ENCODE measurements at places on chromosomes 4 and X. TPM values are rescaled to one million over a fixed set of nuclear protein-coding genes. Genes with fewer than 3 reads are reported as not detected.

MAP3K15 gene
- 3.1 TPM for total RNA-seq

BST1 gene
- total RNA-seq: 1.4 TPM

PNCK gene
- 5.4 TPM for total RNA-seq

IL2RG gene
- total RNA-seq: not detected

POU4F2 gene
- total RNA-seq: not detected

CT45A2 gene
- total RNA-seq: not detected

TBC1D1 gene
- total RNA-seq: 151 TPM

MAGEB6 gene
- total RNA-seq: not detected

CLDN34 gene
- total RNA-seq: 0.19 TPM

ALB gene
- total RNA-seq: not detected

TEC gene
- 8.3 TPM for total RNA-seq

SHOX gene
- total RNA-seq: not detected

MAOB gene
- total RNA-seq: 1.0 TPM

OTOP1 gene
- not detected for total RNA-seq

NCAPG gene
- total RNA-seq: 40.9 TPM

ACTRT1 gene
- total RNA-seq: not detected

SRPX gene
- total RNA-seq: 12.5 TPM

AFM gene
- not detected for total RNA-seq

WAS gene
- total RNA-seq: 0.12 TPM

ABLIM2 gene
- total RNA-seq: 4.3 TPM

EXOC1L gene
- not detected for total RNA-seq

HPRT1 gene
- total RNA-seq: 53.1 TPM

BMP3 gene
- 0.10 TPM for total RNA-seq

GAGE12H gene
- total RNA-seq: not detected

CRMP1 gene
- total RNA-seq: 143 TPM

GLRA3 gene
- not detected for total RNA-seq

ODAPH gene
- not detected for total RNA-seq

CNKSR2 gene
- total RNA-seq: 40.9 TPM

RASGEF1B gene
- 5.3 TPM for total RNA-seq

QRFPR gene
- total RNA-seq: 1.3 TPM

GABRG1 gene
- 1.6 TPM for total RNA-seq

TMEM47 gene
- total RNA-seq: 56.7 TPM

IBSP gene
- not detected for total RNA-seq

GIMD1 gene
- not detected for total RNA-seq

TRIM60 gene
- total RNA-seq: not detected

RASL11B gene
- 100.0 TPM for total RNA-seq

ATP1B4 gene
- not detected for total RNA-seq
